ENCODE measurements at places on chromosomes 5 and 9.

GRCh38 chr9:16175461-16175860 lies 622.6 kb downstream of the CCDC171 start:
- DNase-seq = no peak

GRCh38 chr9:136791516-136792276 lies 552 bp downstream of the TMEM141 start:
- DNase-seq = peak; percentile 64

DNA sequence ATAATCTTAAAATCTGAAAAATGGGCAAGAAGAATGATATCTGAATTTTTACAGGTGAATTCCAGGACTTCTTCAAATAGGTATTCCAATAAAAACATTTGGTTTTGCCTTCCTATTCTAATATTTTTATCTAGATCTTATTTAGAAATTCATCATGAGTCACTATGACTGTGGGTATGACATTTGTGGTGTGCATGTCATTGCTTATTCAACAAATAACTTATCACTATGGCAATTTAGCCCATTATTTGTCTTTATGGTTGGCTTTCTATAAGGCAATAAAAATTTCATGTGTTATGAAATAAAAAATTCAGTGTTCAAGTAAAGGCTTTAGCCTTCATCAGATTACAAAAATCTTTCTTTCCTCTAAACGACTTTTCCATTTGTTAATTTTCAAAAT lies 1139.6 kb upstream of the NUDT12 start:
- DNase-seq = no peak

- DNase-seq = no peak
These were observed 209.6 kb downstream of the TTLL11 start for GRCh38 chr9:121883281-121884056.

DNA sequence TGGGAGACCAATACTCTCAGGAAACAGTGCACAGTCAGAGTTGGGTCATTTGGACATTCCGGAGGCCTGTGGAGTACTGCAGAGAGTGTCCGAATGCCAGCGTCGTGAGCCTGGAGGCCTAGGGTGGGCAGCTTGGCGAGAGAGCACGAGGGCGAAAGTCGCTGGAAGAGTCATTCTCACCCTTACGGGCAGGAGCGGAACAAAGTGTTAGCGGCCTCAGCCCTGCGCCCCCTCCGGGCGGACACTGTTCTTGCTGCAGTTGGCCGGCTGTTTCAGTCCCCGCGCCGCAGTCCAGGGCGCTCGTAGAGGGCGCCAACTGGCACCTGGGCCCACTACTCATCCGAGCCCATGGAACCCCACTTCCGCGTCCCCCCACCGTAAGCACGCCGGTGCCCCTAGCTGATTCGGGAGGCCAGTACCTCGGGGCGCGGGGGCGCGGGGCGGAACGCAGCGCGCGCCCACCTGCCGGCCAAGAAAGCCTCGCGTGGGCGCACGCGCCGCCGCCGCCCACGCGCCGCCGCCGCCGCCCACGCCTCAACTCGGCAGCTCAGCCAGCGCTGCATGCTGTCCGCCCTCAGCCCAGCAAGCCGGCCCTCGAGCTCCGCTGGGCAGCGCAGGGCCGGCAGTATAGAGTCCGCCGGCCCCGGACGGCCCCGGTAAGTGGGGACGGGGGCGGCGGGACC lies 99.7 kb upstream of the CCL21 start:
- DNase-seq = no peak

GRCh38 chr5:54721951-54722654 lies 204.5 kb downstream of the SNX18 start:
- no peak for DNase-seq

GRCh38 chr5:144659634-144660227 lies 489.1 kb downstream of the KCTD16 start:
- no peak for DNase-seq

DNA sequence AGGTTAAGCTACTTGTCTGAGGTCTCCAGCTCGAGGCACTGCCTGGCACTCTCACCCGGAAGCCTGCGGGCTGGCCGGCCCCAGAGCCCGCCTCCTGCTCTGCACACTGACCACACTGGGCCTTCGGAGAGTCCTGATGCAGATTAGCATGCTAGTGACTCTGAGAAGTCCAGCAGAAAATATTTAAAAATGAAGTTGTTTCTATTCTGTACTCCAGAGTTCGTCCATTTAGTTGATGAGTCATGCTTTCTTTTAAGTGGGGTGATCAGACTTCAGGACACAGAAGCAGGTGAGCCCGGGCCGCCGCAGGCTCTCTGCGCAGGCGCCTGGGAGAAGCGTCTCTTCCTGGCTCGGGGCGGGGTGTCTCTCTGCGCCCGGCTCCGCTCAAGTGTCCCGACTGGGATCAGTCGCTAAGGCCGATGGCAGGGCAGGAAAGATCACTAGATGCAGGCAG lies 32.5 kb downstream of the FAM240B start:
- DNase-seq = no peak

DNA sequence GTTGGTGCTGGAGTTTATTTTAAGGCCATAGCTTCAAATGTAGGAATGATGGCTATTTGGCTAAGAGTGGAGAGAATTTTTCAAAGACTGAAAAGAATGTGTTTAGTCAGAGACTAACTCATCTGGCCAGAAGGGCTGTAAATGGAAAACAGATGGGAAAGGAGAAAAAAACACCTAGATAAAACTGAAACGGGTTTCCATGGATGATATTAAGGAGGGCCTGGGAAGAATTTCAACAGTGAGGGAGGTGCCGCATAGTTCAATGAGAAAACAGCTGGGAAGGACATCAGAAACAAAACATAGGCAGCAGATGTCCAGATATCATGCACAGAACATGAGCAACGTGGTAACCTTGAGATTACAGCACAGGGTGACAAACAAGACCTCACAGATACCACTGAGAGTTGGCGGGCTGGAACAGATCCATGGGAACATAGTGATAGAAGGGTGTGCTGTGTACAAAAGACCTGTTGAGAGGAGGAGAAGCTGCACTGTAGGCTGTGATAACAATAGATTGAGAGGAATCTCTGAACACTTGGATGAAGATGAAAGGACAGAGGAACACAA lies 31.2 kb upstream of the RAD23B start:
- DNase-seq = no peak
